ENCODE measurements at places on chromosomes 16 and 17. TPM values are rescaled to one million over a fixed set of nuclear protein-coding genes. Genes with fewer than 3 reads are reported as not detected.

KRT27 gene
- not detected for total RNA-seq

ABCC6 gene
- 3.4 TPM for total RNA-seq

TSNAXIP1 gene
- total RNA-seq = 4.3 TPM

SLC38A8 gene
- total RNA-seq = 1.4 TPM

OR4D1 gene
- 0.06 TPM for total RNA-seq

PPM1E gene
- total RNA-seq = 42.0 TPM

AXIN2 gene
- total RNA-seq = 51.4 TPM

NACA2 gene
- total RNA-seq = 0.28 TPM

ASGR2 gene
- total RNA-seq = not detected

NGFR gene
- 40.7 TPM for total RNA-seq

TEN1 gene
- total RNA-seq = 12.6 TPM

GPR139 gene
- total RNA-seq = 0.72 TPM

GRAP gene
- 5.1 TPM for total RNA-seq

GTF3C1 gene
- 65.8 TPM for total RNA-seq

KSR1 gene
- 29.8 TPM for total RNA-seq

VWA3A gene
- total RNA-seq = 4.6 TPM

MILR1 gene
- 8.8 TPM for total RNA-seq

CALB2 gene
- total RNA-seq = 42.2 TPM

RAB34 gene
- 30.0 TPM for total RNA-seq

CHRNE gene
- 0.69 TPM for total RNA-seq

GRIN2C gene
- total RNA-seq = 1.5 TPM

TBC1D16 gene
- total RNA-seq = 25.9 TPM

KCNH4 gene
- 0.33 TPM for total RNA-seq

ARHGAP23 gene
- 49.0 TPM for total RNA-seq

KRT33B gene
- total RNA-seq = not detected

PSKH1 gene
- total RNA-seq = 18.3 TPM

ODAD4 gene
- total RNA-seq = 7.0 TPM

MPO gene
- total RNA-seq = 6.0 TPM

SETD6 gene
- 18.2 TPM for total RNA-seq

PROCA1 gene
- total RNA-seq = 3.6 TPM

GAST gene
- not detected for total RNA-seq

TBC1D3E gene
- total RNA-seq = not detected

GSG1L gene
- total RNA-seq = 7.5 TPM

SLFN12 gene
- total RNA-seq = 16.8 TPM

NPIPB6 gene
- total RNA-seq = 1.5 TPM

TTYH2 gene
- total RNA-seq = 27.5 TPM

ITGAL gene
- 1.2 TPM for total RNA-seq

HEXD gene
- total RNA-seq = 20.6 TPM

NXPH3 gene
- total RNA-seq = 2.8 TPM

TRAPPC1 gene
- total RNA-seq = 31.5 TPM

HBZ gene
- 1.4 TPM for total RNA-seq

SEPTIN12 gene
- total RNA-seq = 0.28 TPM

GPR179 gene
- total RNA-seq = 1.3 TPM

SLC6A2 gene
- 0.89 TPM for total RNA-seq

TEKT5 gene
- 0.28 TPM for total RNA-seq

CAMTA2 gene
- total RNA-seq = 12.6 TPM

MIS12 gene
- 19.4 TPM for total RNA-seq

METRN gene
- 75.5 TPM for total RNA-seq

SARM1 gene
- total RNA-seq = 17.0 TPM

CDR2L gene
- 8.0 TPM for total RNA-seq

CX3CL1 gene
- total RNA-seq = 15.5 TPM

UMOD gene
- total RNA-seq = not detected

LRRC36 gene
- total RNA-seq = 4.3 TPM

SULT1A1 gene
- total RNA-seq = 73.9 TPM

HOXB7 gene
- 18.7 TPM for total RNA-seq

TBC1D28 gene
- not detected for total RNA-seq

KRT37 gene
- total RNA-seq = not detected

Measured in spinal cord (tissue), 10 donors.